GM23248 (cell line): ENCODE measurements at places on chromosomes 5 and 9.

- no peak for DNase-seq
Observed at GRCh38 chr5:178141550-178141949, 10.7 kb downstream of the RMND5B start.

DNA sequence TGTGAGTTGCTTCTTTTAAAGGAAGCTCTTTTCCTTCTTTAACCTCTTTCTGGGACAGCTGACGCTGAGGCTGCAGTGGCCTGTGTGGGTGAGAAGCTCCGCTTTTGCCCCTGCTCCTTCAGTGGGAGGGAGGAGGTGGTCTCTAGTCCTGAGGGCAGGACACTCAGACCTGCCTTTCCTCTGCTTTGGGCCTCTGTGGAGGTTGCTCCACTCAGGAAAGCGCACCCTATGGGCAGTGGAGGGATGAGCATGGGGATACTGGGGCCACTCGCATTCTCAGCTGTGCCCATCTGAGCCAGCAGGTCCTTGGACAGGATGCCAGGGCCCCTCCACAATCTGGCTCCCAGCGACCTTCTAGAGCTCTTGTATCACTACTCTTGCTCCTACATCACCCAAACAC lies 111.5 kb downstream of the NSG2 start:
- DNase-seq: no peak

DNA sequence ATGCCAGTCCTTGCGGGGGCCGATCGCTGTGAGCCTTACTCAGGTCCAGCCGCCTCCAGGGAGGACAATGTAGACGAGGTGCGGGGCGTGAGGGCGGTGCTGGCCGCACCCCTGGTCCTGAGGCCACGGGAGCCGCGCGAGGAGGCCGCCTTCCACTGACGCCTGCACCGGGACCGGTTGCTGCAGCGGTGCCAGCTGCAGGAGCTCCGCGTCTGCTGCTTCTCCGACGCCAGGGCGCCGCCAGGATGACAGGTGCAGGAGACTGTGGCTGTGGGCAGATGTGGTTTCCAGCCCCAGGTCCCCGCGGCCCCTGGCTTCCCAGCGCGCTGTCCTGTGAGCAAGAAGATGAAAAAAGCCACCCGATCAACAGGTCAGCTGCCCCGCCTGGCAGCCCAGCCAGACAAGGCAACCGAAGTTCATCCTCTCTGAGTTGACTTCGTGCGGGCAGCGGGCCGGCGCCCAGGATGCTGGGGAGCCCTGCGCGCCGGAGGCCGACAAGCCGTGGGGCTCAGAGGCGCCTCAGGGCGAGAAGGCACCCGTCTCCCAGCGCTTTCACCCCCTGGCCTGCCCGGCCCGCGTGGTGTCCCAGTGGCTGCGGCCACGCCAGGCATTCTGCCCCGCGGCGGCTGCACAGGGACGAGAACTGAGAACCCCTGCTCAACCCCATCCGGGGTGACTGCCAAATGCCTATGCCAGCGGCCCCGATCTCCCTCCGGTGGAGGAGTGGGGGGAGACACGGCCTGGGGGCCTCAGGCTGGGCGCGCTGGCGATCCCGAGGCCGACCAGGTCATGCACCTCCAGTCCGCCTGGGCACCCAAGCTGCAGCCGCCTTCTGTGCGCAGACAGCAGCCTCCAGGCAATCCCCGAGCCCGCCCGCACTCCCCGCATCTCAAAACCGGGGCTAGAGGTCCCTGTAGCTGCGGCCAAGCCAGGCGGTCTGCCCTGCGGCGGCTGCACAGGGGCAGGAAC lies 43.4 kb upstream of the BICD2 start:
- DNase-seq: peak; percentile 16

GRCh38 chr9:28820741-28821140 lies 1247.5 kb upstream of the C9orf72 start:
- no peak for DNase-seq

DNA sequence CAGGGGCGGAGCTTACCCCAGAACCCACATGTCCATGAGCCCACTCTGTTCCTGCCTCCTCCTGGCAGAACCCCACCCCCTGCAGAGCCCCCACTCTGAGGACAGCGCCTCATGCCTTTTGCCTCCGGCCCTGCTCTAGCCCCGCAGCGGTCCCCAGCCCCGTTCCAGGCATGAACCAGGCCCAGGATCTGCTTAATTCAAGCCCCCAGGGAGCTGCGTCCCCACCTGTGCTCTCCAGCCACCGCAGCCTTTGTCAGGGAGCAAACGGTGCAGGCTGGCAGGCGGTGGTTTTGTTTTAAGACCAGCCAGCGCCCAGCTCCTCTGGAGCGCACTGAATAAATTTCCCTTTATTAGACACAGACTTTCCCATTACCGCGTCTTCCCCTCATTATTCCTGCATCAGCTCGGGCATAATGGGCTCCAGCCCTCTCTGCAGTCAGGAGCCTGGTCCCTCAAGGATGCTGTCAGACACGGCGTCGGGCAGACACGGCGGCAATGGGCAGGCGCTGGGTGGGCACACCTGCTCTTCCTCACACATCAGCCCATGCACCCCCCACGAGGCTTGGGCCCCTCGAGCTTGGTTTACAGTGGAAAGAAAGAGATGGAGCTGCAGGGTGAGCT lies 137.6 kb downstream of the OLFM1 start:
- no peak for DNase-seq

- DNase-seq: no peak
Observed at GRCh38 chr9:120856700-120857099, 14.0 kb upstream of the PSMD5 start.

- DNase-seq: no peak
Observed at GRCh38 chr9:134342746-134343115, 16.5 kb downstream of the RXRA start.

DNA sequence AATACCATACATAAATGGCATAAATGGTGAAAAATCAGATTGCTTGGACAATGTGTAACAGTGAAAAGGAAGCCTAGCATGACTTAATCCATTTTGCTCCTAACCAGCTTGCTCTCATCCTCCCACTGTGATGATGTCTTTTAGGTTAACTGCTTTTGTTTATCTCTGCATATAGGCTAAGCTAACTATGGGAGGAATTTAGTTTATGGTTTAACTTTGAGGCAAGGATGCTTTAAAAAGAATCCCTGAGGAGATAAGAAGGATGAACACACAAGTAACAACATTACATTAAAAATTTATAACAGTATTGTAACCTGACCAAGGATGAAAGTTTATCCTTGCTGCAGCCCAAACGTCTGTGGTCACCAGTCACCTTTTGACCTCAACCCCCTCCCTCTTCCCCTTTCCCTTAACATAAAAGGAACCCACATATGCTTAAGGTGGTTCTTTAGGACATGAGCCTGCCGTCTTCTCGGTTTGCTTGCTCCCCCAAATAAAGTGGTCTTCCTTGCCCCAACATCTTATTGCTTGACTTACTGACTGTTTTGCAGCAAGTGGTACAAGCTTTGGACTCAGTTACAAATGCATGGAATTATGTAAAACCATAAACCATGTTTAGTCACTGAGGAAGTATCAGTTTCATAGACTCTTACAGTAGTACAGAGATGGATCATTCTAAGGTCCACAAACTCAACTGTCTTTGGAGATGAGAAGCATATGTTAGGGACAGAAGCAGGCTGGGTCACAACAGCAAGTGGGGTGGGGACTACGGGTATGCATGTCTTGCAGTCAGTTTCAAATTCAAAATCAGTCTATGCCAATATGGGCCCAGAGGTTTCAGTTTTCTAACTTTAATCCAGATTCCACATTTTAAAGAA lies 31.3 kb downstream of the AGXT2 start:
- no peak for DNase-seq

DNA sequence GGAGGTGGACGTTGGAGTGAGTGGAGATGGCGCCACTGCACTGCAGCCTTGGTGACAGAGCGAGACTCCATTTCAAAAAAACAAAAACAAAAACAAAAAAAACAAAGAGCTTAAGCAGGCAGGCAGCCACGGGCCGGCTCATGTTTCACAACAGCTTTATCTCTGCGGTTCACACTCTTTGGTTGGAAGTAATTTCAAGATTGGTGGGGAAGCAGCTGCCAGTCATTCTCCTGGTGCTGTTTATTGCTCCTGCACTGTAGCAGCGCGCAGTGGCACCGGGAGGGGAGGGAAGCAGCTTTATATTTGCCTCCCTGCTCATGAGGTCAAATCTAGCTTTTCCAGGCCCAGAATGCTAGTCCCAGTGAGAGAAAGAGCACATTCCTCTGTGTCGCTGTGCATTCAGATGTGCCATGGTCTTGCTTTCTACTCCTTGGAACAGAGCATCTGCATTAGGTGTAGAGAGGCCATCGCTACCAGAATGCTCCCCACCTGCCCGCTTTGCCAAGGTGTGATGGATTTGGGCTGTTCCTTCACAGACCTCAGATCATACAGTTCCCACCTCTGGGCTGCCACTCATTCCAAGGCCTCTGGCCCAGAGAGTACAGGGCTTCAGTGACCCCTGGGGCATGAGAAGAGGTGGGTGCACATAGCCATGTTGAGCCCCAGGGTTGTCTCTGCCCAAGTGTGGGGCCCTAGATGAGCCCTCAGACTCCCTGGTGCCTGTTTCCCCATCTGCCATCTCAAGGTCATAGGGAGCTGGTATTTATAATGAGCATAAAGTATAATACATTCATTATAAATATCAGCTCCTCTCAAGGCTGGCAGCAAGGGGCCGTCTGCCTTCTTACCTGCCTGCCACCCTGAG lies 270.4 kb downstream of the MED10 start:
- no peak for DNase-seq

DNA sequence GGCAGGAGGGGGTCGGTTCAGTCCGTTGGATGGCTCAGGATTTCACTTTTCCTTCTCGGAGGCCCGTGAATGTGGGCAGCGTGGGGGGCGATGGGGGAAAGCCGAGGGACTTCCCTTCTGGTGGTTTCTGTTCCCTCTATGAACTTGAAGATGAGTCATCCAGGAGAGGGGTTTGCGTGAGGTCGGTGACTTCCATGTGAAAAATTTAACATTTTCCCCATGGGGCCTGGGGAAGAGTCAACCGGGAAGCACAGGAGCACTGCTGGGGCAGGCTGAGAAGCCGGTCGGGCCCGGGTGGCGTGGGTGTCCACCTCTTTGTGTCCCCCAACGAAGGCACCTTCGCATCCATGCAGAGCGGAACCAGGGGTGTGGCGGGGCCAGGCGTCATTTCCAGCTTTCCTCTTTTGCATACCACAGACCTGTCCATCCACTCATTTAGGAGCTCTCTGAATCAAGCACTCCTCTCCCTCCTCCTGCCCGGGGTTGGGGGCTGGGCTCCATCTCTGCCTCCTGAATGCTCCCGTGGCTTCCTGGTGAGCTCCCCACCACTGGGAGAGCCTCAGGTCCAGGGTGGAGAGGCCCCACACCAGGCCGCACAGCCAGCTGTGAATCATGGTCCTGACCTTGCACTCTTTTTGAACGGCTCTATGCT lies 68.4 kb downstream of the ANKRD33B start:
- DNase-seq: no peak

DNA sequence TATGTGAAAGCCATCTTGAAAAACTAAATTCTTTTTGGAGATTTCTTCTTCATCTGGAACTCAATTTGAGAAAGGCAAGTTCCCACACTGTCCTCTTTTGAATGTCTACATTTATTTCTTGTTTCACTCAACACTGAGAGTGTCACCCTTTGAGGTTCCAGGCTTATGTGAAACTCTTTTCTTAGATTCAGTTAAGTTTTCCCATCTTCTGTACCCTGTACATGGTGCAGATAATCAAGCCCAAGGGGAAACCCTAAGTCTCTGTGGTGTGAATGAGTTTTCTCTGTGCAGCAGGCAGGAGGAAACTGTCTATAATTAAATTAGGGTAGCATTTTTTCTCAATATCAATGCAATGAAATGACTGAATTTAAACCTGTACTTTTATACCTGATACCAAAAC lies 72.3 kb upstream of the PRLR start:
- no peak for DNase-seq

DNA sequence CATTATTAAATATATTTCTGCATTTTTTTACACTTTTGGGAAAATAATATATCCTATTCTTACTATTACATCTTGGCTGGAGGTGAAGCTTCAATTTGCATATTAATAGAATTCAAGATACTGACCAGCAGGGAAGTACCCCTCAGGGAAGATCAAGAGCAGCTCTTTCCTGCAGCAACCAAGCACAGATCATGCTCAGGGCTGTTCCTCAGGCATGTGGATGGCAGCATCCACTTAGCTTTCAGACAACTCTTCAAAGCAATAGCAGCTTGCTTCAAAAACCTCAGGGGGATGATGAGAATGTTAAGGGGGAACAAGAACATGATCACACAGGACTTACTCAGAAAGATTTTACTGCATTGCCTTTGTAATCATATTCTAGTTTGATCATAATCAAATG lies 731.8 kb downstream of the SEMA5A start:
- DNase-seq: no peak

DNA sequence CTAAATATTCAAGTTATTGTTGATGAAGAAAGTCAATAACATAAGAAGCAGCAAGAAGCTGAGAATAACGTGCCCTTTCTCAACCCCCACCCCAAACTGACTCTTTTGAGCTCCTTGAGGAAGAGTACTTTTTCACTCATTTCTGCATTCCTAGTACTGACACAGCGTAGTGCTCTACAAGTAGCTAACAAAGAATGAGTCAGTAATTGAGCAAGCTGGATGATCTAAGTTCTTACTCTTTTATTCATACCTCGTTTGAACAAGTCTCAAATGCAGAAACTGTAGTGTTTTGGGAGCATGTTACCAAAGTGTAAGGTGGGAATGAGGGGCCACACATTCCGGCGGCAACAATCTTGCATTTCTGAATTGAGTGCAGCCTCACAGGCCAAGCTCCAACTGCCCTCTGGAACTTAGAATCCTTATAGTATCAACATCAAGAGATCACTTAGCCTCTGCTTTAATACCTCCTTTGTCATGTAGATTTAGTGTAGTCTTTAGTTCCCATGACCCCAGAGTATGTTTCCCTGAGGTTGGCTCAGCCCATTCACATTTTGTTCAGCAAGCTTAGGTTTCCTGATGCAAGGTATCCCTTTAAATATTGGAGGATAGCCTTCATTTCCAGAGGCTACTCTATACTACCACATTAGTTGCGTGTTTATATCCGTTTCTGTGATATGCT lies 152.0 kb downstream of the PRR16 start:
- DNase-seq: peak; percentile 92
